ENCODE measurements at places on chromosomes 12 and 14.

DNA sequence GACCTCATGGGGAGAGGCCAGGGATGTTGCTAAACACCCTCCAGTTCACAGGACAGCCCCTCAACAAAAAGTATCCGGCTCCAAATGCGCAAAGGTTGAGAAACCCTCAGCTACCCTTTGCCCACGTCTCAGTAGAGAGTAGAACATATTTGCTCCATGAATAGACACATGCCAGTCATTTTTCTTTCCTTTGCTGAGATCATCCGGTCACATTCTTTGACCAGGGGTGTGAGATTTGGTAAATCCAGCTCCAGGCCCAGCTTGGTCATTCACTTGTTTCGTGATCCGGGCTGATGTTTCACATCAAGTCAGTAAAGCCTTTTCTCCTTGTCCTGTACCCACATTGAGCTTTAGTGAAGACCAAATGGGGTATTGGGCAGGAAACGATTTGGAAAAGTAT lies 83.6 kb upstream of the LHX5 start:
- DNase-seq, result no peak

DNA sequence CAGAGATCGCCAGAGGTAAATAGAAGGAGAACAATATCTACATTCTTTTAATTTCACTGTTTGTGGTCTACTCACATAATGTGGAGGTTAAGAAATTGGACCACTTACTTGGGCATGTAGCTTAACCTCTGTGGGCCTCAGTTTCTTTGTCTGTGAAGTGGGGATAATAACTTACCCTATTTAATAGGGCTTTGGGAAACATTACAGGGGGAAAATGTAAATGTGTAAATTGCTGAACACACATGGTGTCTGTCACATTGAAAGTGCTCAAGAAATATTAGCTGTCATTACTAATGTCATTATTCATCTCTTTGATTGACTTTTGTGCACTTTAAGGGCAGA lies 140.5 kb downstream of the SLC8A3 start:
- no peak for DNase-seq

DNA sequence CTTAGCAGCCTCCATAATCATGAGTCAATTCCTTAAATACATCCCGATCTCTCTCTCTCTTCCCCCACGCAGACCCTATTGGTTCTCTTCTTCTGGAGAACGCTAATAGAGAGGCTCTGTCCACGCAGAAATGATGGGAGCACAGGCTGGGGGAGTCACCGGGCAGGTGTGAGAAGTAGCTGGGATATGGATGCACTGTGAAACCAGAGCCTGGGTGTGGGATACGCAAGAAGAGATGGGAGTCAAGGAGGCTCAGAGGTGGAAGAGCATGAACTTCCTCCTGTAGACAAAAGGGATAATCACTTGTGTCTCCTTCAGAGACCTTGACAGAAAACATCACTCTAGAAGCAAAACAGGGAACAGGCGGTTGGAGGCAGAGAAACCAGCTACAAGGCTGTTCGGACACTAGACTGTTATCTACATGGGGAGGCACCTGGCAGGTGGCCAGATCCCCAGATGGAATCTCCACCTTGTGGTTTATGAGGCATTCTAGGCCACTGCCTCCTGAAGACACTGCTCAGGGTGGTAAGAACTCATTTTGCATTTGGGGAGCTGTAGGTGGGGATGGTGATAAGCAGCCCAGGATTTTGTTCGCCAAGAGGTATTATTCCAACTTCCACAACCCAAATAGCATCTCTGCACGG lies 7.2 kb upstream of the SELPLG start:
- no peak for DNase-seq

GRCh38 chr14:79534703-79535353 lies 676.5 kb downstream of the DIO2 start:
- no peak for DNase-seq

DNA sequence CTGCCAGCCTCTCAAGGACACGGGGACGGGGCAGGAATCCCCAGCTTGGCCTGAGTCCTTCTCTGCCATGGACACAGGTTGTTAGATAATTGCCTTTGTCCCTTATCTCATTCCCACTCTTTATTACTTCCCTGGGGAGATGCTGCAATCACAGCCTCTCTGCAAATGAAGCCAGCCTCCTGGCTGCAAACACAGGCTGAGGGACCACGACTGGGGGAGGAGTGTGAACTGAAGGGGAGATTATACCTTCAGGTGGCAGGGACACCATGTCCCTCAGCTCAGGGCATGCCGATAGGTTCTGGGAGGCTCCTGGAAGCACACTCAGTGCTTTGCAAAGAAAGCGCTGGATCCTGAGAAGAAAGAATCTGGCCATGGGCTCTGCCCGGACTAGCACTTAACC lies 16.1 kb upstream of the CHGA start:
- no peak for DNase-seq

- DNase-seq, result no peak
Measured at GRCh38 chr14:89187501-89187900, 229.5 kb downstream of the FOXN3 start.

- no peak for DNase-seq
Measured at GRCh38 chr14:77064521-77065178, 33.4 kb upstream of the CIPC start.

DNA sequence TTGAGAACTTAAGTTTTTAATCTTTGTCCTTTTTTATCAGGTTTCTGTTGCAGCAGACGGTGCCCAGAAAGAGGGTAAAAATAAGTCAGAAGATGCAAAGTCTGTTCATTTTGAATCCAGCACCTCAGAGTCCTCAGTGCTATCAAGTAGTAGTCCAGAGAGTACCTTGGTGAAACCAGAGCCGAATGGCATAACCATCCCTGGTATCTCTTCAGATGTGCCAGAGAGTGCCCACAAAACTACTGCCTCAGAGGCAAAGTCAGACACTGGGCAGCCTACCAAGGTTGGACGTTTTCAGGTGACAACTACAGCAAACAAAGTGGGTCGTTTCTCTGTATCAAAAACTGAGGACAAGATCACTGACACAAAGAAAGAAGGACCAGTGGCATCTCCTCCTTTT lies 53.5 kb downstream of the RAD52 start:
- DNase-seq, result no peak

DNA sequence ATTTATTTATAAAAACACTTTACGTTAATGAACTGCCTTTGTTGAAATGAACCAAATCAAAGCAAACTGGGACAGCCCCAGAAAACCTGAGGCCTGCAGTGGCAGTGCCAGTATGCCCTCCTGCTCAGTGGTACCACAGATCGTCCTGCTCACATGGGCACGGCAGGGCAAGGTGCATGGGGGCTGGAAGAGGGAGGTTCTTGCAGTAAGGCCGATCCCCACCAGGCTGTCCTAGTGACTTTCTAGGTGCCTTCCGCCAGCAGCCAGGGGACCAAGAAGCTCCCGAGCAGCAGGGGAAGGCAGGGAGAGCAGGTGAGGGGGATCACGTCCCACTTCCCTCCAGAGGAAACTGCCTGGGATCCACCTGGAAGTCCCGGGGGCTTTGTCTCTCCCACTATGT lies 63.9 kb downstream of the TESC start:
- DNase-seq, result no peak

- no peak for DNase-seq
Measured at GRCh38 chr12:62194616-62195015, 65.6 kb upstream of the USP15 start.

All from hippocampal formation (tissue), 2 donors.